Stimulated activated CD8-positive, alpha-beta memory T cell treated with anti-CD3 and anti-CD28 coated beads, Interleukin-15, amount 100 ng/mL, for 24 hours (primary cell): ENCODE measurements at places on chromosomes 6 and 20.

GRCh38 chr6:29506446-29507067, 18.8 kb upstream of the MAS1L start:
- no peak for DNase-seq

- DNase-seq = no peak
These were observed 124.4 kb upstream of the NUP153 start for GRCh38 chr6:17831135-17831534.

GRCh38 chr6:129133770-129134192, 250.8 kb downstream of the LAMA2 start:
- DNase-seq = no peak

DNA sequence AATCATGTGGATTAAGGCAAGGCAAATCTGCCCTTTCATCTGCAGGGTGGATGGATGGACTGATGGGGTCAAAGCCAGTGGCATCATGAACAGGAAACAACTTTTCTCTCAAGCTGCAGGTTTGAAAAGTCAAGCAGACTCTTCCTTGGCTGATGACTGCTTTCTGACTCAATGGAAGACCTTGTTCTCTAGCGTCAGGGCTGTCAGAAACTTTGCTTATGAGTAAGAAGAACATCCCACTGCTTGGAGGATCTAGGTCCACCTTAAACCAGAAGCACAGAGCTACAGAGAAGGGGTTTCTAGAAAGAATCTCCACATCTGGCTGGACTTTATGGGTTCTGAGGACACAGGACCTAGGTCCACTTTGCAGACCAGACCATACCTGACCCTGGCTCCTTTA, 36.3 kb upstream of the CST5 start:
- no peak for DNase-seq

DNA sequence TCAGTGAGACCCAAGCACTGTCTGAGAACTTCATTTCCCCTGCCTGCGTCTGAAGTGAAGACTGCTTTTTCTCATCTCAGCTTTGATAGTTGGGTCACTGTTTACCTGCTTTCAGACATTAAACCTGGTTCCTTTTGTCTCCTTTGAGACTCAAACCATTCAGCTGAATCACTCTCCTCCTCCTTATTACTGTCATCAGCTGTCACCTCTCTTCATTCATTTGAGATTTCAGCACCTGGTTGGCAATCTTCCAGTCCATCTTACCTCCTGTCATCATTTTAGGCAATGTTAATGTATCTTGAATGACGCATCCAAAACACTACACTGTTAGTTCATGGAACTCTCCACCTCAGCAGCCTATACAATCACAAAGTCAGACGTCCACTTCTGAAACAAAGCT, 34.3 kb upstream of the SOX4 start:
- DNase-seq = no peak

DNA sequence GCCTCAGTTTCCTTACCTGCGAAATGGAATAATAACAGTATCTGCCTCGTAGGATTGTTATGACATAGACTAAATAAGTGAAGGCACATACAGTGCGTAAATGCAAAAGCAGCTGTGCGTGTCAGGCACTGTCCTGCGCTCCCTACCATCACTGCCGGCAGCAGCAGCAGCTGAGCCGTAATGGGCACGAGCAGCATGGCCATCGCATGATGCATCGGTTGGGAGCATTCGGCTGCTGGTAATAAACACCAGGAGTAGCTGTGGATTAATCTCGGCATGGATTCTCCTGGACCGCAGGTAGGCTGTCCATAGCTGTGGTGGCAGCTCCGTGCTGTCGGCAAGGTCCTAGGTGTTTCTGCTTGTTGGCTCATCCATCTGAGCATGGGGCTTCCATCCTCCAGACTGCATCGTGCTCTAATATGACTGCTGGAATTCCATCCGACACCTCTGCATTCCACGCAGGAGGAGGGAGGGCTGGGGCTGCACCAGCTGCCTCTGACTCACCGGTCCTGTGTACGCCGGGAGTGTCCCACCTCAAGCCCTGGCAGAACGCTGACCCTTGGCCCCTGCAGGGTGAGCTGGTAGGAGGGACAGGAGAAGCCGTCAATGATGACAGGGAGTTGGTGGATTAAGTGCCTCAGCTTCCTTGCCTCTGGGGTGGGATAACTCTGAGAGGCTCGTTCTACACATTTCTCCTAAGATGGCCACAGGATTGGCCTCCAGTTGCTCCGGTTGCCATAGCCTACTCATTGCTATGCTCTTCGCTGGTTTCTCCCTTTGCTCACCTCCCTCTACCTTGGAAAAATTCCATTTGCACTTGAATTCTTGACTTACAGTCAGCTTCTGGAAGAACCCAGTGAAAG, 100.9 kb upstream of the PMEPA1 start:
- no peak for DNase-seq

DNA sequence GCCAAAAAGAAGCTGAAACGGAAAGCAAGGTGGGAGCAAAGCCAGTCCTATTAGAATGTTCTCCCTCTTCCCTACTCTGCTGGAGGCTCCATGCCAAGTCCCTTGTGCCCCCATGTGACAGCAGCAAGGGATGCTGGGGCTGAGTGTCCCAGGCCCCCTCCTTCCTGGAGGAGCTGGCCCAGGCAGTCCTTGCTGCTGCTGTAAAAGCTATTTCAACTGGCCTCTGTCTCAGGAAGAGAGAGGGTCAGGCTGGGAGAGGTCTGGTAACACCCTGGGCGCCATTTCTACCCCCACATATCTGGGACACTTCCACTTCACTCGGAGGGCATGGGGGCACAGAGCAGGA, 25.0 kb downstream of the TTBK1 start:
- no peak for DNase-seq

DNA sequence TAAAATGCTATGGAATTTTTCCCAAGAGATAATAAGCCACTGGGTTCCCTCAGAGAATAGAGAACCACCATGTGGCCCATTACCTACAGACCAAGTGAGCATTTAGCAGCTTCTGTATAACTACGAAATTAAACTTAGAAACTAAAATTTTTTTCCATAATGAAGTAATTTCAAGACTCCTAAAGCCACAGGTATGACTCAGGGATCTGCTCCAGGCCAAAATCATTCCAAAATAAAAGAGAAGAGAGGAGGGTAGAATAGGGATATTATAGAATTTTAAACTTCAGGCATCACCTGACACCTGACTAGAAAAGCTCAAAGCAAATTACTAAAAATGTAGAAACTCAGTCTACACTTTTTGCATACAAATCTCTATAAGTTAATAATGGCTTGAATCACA, 108.9 kb upstream of the DST start:
- no peak for DNase-seq

- no peak for DNase-seq
These were observed 62.0 kb downstream of the PPP1R14C start for GRCh38 chr6:150204705-150205472.

DNA sequence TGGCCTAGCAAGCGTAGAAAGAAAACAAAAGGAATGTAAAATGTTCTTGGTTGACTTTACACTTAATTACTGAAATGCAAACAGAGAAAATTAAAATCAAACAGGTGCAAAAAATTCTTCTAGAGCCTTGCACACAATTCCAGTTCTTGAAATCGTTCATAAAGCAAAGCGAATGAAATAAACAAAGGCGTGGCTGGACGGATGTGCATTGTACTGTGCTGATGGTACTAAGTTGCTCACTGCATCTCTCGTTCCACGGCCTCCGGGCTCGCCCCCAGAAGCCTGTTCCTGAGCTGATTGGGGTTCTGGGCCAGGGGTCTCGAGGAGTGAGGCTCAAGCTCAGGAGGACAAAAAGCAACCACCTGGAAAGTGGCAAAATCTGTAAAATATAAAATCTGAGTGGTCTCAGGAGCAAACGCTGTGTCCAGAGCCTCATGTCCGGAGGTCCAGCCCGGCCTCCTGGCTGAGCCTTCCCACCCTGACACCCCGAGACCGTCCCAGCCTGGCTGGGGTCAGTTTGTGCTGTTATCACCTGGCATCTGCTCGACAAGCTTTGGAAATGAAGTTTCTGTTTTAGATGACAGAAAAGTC, 71.3 kb downstream of the TTLL2 start:
- DNase-seq = no peak

GRCh38 chr20:38630727-38631126, 29.1 kb downstream of the ARHGAP40 start:
- no peak for DNase-seq

GRCh38 chr6:34529665-34530327, 26.3 kb downstream of the SPDEF start:
- no peak for DNase-seq

DNA sequence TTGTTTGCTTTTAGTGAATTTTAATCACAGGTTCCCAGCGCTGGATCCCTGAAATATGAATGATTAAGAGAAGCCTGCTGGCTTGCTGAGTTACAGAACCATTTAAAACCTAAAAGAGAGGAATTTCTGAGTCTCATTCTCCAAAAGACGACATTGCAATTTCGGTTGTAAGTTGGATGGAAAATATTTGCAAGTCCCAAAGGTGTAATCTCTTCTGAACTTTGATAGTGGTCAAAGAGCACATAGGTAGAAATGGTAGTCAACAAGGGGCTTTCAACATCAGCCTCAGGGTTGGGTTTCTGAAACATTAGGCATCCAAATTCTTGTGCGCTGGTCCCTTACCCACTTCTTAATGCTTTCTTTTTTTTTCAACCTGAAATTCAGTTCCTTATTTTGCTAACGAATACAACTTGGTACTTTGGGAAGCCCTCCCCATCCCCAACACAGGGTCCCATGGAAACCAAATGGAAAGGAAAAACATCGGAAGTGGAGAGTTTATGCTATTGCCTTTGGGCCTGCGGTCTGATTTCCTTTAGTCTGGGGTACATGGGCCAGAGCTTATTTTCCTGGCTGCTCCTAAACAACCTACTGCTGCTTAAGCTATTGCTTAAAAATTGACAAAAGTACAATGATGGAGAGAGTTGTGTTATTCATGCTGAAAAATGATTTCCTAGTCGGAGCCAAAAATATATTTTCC, 117.0 kb upstream of the KCNK16 start:
- no peak for DNase-seq

DNA sequence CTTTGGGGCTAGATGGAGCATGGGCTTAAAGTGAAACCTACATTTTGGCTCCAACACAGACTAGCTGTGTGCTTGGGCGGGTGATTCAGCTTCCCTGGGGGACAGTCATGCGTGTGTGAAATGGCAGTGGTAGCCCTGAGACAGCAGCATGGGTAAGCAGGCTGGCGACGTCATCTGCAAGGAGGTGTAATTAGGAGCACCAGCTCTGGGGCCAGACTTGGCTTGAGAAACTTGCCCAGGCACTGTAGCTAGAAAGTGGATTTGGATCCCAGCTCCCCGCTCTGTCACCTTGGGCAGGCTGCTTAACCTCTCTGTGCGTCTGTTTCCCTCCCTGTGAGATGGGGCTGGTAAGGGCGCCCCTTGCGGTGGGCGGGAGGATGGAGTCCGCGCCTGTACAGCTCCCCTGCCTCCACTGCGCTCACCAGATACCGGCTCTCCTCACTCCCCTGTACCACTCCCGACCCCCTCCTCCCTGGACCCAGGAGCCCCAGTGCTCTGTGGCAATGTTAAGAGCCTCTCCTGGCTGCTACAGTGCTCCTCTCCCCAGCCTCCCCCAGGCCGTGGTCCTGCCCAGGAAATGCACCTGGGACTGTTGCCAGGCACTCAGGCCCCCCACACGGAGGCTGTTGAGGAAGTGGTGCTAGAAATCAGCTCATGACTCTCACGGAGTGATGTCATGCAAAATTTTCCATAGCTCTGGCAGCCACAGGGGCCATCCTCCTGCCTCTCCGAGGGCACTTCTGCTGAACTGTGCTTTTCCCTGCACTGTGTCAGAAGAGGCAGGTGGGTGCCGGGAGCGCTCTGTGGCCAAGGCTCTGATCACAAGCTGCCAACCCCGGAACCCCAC, 44.6 kb downstream of the SYNJ2 start:
- peak; percentile 40 for DNase-seq

DNA sequence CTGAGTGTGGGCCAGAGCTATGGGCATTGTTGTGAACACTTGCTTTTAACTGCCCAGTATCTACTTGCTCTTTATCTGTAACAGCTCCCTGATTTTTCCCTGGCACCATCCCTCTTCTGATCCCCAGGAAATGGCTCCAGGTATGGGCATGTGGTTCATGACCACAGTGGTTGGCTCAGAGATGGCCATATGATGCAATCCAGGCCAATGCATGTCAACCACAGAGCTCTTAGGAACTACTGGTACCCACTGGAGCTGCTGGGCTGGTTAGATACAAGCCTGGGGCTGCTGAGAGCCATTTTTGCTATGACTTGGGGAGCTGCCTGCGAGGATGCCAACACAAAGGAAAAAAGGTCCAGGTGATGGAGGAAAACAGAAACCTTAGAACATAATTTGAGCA, 55.6 kb downstream of the KCNB1 start:
- no peak for DNase-seq

- DNase-seq = no peak
These were observed 55.2 kb downstream of the PIGU start for GRCh38 chr20:34621383-34622367.

DNA sequence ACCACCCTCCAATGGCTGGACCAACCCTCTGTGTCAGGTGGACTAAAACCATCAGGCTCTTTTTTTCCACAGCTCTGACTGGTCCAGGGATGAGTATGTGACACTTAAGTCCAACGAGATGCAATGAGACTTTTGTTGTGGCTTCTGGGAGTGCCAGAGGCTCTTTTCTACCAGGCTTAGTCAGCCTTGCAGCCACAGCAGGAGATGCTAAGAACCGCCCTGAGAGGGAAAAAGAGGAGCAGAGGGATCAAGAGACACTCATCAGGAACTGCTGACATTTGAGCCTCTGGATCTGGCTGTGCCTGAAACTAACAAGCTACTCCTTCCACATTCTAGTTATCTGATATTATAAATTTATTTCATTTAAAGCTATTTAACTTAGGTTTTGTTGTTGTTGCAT, 270.9 kb upstream of the SULF2 start:
- DNase-seq = no peak

DNA sequence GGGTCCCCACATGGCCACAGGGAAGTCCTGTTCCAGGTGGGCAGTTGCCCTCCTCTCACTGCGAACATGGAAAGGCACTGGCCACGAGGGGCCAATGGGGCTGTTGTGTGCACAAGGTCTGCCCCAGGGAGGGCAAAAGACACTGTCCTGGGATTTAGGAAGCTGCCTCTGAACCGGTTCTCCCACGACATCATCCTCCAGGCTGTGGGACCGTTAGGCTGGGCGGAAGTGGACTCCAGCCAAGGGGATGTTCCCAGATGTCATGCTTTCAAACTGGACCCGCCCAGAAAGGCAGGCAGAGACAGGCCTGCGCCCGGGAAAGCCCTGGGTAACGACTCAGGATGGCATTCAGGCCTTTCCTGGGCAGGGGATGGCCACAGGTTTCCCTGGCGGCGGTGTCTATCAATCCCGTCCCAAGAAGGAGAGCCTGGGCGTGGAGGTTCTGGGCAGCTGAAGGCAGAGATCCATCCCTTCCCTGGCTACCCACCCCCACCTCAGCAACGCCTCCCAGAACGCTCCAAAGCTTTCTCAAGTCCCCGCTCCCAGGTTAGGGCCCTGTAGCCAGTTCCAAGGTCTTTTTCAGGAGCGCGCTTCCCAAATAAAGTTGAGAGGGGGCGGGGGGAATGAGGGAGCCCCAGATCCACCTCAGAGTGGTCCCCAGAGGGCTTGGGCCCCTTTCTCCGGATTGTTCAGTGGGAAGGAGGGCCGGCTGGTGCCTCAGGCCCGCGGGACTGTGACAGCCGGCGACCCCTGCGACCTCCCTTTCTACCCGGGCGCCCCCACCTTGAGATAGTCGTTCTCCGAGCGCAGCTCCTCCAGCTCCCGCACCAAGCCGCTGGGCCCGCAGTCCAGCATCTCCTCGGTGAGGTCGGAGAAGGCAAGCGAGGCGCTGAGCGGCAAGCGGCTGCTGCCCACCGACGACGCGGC, 13.8 kb upstream of the TLDC2 start:
- DNase-seq = no peak

- no peak for DNase-seq
These were observed 7.8 kb downstream of the PIGT start for GRCh38 chr20:45423700-45424099.
